ENCODE measurements at places on chromosomes 16 and 17. TPM values are rescaled to one million over a fixed set of nuclear protein-coding genes. Genes with fewer than 3 reads are reported as not detected.

MYH8 gene
- total RNA-seq: not detected

ANKFN1 gene
- not detected for total RNA-seq

EVI2A gene
- 1.9 TPM for total RNA-seq

KIF18B gene
- 1.3 TPM for total RNA-seq

HCRT gene
- total RNA-seq: not detected

CFAP97D1 gene
- total RNA-seq: not detected

NUP88 gene
- total RNA-seq: 104 TPM

HOXB3 gene
- 0.22 TPM for total RNA-seq

PRAC1 gene
- not detected for total RNA-seq

TEFM gene
- total RNA-seq: 7.7 TPM

KCNG4 gene
- total RNA-seq: not detected

CPNE7 gene
- 25.6 TPM for total RNA-seq

ASGR1 gene
- total RNA-seq: 1.5 TPM

CPHXL2 gene
- not detected for total RNA-seq

TRAF4 gene
- 32.6 TPM for total RNA-seq

GPR179 gene
- not detected for total RNA-seq

RGS9 gene
- 0.66 TPM for total RNA-seq

KIF2B gene
- not detected for total RNA-seq

RHBDL1 gene
- 2.3 TPM for total RNA-seq

OTOP2 gene
- not detected for total RNA-seq

PHOSPHO1 gene
- 0.66 TPM for total RNA-seq

EXOC3L1 gene
- total RNA-seq: not detected

PDE6G gene
- not detected for total RNA-seq
